ENCODE measurements at places on chromosomes 2 and 18. TPM values are rescaled to one million over a fixed set of nuclear protein-coding genes. Genes with fewer than 3 reads are reported as not detected.

GRCh38 chr18:500632-501405 lies at the start of gene COLEC12:
Gene COLEC12, minus strand, starts transcription at chr18:500701. Its CDS starts 187 bp downstream, at chr18:500514.
- no peak for DNase-seq

GRCh38 chr2:214069254-214069653 lies 341.6 kb upstream of the VWC2L start:
- DNase-seq = no peak

- DNase-seq = no peak
These were observed 1079.9 kb upstream of the PIK3C3 start for GRCh38 chr18:40875101-40875615.

- no peak for DNase-seq
These were observed 69.3 kb downstream of the TTC27 start for GRCh38 chr2:32697156-32697555.

DNA sequence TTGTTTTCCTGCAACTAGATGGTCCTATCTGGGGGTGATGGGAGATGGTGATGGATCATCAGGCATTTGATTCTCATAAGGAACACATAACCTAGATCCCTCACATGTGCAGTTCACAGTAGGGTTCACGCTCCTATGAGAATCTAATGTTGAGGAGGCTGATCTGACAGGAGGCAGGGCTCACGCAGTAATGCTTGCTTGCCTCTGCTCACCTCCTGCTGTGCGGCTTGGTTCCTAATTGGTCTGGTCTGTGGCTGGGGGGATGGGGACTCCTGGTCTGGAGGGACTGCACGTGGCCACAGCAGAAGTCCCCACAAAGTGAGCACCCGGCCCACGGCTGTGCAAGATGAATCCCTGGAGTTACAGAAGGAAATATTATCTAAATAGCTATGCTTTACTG lies 11.3 kb downstream of the MC5R start:
- DNase-seq = no peak

GRCh38 chr18:49849331-49850217 lies 36.2 kb upstream of the ACAA2 start:
- no peak for DNase-seq

DNA sequence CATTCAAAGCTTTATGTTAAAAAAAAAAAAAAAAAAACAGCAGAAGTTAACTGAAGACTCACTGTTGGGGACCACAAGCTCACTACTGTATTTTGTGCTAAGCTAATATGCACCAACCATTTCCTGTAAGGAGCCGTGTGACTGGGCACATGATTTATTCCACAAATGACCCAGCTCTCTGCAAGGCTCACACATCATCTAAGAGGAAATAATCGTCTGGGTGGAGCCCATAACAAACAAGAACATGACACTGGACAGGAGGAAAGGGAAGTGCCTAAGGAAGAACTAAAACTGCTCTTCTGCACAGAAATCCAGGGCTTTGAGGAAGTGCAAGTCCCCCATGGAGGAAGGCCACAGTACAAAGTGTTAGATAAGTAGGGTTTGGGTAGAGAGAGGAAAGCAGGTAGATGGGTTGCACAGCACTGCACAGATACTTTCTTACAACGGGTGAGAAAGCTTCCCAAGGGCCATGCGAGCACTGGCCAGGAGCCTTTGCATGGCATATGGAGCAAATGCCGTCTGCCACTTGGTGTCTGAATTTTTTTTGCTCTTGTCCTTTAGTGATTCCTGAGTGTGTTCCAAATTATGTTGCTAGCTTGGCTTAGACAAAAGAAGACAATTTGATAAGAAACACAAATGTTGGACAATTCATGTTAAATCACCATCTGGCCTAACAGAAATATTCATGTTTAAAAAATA lies 24.4 kb downstream of the NFE2L2 start:
- no peak for DNase-seq

DNA sequence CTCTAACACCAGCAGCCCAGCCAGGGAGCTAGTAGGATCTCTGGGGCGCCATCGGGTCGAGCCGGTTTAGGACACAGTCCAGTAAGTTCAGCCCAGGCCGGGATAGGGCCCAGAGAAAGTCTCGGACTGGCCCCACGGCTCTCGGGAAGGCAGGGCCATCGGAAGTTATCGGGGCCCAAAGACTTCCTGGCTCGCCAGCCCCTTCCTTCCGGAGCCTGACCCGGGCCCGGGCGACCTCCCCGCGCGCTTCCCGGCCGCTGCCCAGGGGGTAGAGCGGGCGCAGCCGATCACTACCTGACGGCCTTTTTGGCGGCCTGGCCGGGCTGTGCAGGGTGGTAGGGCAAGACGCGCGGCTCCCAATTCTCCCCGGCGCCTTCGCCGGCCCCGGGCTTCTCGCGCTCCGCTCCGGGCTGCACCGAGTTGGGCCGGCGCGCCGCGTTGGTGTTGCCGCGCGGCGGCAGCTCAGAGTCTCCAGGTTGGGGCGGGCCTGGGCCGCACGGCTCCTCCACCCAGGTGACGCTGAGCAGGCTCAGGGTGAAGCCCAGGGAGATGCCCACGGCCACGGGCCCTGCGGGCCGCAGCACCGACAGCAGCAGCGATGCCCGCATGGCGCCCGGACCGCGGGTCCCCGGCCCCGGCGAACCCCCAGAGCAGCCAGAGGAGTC lies 546 bp downstream of the CHPF start:
- DNase-seq = no peak

DNA sequence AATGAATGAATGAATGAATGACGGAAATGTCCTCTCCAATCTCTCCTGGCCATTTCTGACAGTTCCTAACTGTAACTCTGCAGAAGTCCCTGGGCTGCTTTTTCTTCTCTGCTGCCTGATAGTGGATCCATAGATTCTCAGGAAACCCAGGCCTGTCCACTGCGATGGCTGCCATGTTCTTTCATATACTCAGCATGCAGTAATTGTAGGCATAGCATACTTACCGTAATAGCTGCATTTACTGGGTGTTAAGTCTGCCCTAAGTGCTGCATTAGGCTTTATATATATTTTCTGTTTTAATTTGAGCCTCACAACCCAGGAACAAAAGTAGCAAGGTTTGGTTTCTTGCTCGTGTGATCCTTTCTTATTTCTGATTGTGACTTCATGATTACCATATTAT lies 122.9 kb downstream of the DCC start:
- no peak for DNase-seq

DNA sequence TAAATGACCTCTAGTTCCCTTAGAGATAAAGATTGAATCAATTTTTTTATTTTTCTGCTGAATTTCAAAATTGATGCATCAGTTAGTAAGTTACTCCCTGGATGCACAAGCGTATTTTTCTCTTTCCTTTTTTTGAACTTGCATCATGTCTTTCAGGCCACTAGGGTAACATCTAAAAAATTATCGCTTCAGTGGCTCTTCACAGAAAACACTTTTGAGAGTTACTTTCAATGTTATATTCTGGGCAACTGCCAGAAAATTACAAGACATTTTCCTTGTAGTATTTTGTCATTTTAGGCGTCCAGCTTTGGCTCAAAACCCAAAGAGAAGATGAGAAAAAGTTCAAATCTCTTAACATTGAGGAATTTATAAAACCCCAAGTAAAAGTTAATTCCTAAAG lies 59.8 kb downstream of the DSEL start:
- no peak for DNase-seq

DNA sequence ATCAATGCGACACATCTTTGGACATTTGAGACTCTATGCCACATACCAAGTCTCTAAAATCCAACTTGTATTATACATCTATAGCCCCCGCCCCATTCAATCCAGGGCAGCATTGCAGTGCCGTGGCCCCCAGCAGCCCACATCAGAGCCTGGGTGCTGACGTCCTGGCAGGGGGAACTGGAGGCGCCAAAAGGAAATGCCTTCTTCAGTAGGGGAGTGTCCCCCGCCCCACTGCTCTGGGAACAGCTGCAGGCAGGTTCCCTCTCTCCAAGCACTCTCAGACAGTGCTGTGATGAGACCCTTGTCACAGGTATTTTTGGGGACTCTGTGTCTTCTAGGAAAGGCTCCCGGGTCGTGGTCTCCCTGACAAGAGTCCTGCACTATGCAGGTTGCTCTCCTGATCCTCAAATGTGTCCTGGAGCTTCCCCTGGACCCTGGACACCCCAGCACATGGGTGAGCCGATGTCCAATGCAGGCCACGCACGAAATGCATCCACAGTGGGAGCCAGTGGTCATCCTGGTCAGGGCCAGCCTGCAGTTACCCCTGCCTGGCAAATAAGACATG lies 188.7 kb downstream of the RTP5 start:
- DNase-seq = no peak

- DNase-seq = no peak
These were observed 26.2 kb downstream of the GLI2 start for GRCh38 chr2:120761911-120762310.

- DNase-seq = no peak
These were observed 38.6 kb downstream of the STON1 start for GRCh38 chr2:48568547-48568946.

DNA sequence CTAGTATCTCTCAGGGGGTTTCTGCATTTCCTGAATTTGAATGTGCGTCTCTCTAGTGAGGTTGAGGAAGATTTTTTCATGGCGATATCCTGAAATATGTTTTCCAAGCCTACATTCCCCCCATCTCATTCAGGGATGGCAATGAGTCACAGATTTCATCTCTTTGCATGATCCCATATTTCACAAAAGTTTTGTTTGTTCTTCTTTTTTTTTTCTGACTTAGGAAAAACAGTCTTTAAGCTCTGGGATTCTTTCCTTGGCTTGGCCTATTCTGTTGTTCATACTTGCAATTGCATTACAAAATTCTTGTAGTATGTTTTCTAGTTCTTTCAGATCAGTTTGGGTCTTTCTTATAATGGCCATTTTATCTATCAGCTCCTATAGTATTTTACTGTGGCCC lies 136.5 kb downstream of the DSEL start:
- DNase-seq = no peak

DNA sequence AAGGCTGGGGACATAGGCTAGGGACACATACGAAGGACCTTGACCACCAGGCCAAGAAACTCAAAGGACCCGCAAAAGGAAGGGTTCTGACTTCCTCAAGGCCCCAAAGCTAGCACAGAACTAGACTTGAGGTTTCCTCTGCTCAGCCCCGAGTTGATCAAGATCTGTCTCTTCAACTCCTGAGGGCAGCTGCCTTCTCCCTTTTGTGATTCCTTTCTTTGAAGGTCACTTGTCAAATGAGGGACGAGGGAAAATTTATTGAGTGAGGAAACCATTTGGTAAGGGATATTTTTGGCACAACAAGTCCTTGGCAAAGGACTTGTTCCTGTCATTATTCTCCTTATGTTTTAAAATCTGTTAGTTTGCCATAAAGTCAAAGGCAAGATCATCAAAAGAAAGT lies 12.3 kb upstream of the ROCK2 start:
- DNase-seq = no peak

GRCh38 chr2:212379103-212379502 lies 159.5 kb downstream of the ERBB4 start:
- no peak for DNase-seq

DNA sequence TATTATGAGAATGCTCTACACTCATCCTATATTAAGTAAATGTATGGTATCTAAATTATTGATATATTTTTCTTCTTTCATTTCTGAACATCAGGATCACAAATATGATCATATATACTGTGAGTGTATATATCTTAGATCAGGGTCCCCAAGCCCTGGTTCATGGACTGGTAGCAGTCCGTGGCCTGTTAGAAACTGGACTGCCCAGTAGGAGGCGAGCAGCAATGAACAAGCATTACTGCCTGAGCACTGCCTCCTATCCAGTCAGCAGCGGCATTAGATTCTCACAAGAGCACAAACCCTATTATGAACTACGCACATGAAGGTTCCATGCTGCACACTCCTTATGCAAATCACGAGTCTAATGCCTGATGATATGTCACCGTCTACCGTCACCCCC lies 1247.1 kb upstream of the NXPH2 start:
- no peak for DNase-seq

DNA sequence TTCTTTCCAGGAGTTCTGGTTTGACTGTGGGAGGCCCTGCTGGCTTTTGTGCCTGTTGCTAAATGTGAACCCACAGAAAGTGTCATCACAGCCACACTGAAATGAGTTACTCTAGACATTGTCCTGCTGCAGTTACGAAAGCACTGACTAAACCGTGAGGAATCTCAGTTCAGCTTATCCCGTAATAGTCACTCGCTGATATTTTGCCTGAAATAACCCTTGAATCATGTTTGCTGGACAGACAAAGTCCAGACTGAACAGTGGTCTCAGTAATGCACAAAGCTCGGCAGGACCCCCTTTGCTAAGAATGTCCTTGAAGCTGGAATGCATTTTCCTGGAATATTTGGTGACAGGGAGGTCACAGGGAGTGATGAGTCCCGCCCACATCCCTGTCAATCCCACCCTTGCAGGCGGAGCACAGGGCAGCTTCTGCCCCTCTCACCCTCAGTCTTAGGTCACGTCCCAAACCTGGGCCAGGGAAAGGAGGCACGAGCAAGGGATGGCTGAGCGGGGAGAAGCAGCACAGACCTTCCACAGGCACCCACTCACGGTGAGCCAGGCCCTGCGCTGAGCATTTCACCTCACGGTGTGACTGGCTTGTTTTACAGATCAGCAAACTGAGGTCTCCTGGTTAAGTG lies 53.4 kb downstream of the ADI1 start:
- DNase-seq = no peak

- DNase-seq = no peak
These were observed 1393.6 kb upstream of the NXPH2 start for GRCh38 chr2:140173790-140174189.

GRCh38 chr2:73489053-73489452 lies 103.4 kb downstream of the ALMS1 start:
- no peak for DNase-seq

- DNase-seq = no peak
These were observed 61.4 kb downstream of the SOS1 start for GRCh38 chr2:39059366-39059952.

- DNase-seq = no peak
These were observed 26.9 kb downstream of the PAX3 start for GRCh38 chr2:222271854-222272253.

DNA sequence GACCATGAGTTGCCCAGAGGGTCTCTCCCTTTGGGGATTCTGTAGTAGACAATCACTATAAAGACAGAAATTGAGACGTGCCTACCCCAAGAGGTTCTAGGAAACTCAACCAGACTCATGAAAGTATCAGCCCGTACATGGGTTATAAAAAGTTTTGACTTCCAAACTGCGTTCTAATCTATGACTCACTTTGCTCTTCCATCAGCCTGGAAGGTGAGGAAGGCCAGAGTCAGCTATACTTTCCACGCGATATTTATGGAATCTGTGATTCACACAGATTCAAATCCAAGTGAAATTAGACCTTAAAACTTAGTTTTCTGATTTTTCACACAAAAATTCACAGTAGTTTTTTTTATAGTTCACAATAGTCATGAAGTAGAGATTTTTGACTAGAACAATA lies 7.7 kb upstream of the LYPD1 start:
- no peak for DNase-seq

AOX1 gene
- 54.0 TPM for total RNA-seq

AFF3 gene
- 99.5 TPM for total RNA-seq

VPS4B gene
- 30.0 TPM for total RNA-seq

LRRTM4 gene
- total RNA-seq = 0.17 TPM

SGPP2 gene
- total RNA-seq = 0.83 TPM

RGPD3 gene
- 0.45 TPM for total RNA-seq

CYTIP gene
- 3.3 TPM for total RNA-seq

RNASEH1 gene
- 34.6 TPM for total RNA-seq

NETO1 gene
- total RNA-seq = not detected

RIT2 gene
- not detected for total RNA-seq

RAB6C gene
- not detected for total RNA-seq

TRABD2A gene
- 2.5 TPM for total RNA-seq

LOXHD1 gene
- total RNA-seq = not detected

EPG5 gene
- 32.4 TPM for total RNA-seq

B3GNT7 gene
- 4.0 TPM for total RNA-seq
